ENCODE measurements at places on chromosomes 16 and 17.

- DNase-seq, result no peak
Measured at GRCh38 chr16:30354423-30355143, 525 bp downstream of the CD2BP2 start.

- no peak for DNase-seq
Measured at GRCh38 chr16:55487048-55487803, 8.2 kb downstream of the MMP2 start.

DNA sequence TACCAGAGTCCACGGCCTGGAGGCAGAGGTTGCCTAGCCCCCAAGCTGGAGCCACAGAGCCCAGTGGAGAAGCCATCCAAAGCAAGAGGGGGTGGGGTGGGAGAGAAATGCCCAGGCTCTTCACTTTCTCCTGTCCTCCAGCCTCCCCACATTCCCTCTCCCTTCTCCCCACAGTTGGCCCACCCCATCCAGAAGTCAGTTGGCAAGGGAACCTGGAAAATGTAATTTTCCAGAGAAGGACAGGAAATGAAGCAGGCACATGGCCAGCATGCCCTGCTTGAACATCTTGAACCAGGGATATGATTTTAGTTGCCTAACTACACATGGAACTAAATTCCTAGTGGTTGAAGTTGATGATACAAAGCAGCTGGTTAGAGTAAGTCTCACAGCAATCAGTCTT lies 73.3 kb upstream of the IRX6 start:
- no peak for DNase-seq

GRCh38 chr16:89761304-89761922 lies 40.1 kb downstream of the ZNF276 start:
- peak; percentile 44 for DNase-seq

GRCh38 chr16:77761204-77761603 lies 27.2 kb upstream of the VAT1L start:
- DNase-seq, result no peak

DNA sequence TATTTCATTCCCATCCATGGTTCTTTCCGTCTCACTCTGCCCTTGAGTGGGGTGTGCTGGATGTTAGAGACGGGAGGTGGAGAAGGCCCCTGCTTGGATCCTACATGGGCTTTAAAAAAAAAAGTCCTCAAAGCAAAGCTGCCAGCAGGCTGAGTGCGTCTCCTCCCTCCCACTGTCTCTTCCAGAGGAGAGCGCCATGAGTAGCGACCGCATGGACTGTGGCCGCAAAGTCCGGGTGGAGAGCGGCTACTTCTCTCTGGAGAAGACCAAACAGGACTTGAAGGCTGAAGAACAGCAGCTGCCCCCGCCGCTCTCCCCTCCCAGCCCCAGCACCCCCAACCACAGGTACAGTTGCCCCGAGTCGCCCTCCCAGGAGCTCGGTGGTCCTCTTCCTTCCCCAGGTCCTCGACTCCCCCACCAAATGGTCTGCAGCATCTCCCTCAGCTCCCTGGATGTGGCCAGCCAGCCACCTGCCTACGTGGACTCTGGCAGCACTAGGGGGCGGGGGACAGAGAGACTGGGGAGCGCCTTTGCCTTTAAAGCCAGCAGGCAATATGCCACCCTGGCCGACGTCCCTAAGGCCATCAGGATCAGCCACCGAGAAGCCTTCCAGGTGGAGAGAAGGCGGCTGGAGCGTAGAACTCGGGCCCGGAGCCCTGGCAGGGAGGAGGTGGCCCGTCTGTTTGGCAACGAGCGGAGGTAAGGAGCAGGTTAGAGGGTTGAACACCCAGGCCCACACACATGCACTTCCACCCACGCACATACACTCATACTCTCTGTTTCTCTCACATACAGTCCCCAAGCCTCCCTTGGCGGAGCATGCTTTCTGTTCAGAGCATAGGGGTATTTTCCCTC lies 68.2 kb downstream of the PLD6 start:
- no peak for DNase-seq

DNA sequence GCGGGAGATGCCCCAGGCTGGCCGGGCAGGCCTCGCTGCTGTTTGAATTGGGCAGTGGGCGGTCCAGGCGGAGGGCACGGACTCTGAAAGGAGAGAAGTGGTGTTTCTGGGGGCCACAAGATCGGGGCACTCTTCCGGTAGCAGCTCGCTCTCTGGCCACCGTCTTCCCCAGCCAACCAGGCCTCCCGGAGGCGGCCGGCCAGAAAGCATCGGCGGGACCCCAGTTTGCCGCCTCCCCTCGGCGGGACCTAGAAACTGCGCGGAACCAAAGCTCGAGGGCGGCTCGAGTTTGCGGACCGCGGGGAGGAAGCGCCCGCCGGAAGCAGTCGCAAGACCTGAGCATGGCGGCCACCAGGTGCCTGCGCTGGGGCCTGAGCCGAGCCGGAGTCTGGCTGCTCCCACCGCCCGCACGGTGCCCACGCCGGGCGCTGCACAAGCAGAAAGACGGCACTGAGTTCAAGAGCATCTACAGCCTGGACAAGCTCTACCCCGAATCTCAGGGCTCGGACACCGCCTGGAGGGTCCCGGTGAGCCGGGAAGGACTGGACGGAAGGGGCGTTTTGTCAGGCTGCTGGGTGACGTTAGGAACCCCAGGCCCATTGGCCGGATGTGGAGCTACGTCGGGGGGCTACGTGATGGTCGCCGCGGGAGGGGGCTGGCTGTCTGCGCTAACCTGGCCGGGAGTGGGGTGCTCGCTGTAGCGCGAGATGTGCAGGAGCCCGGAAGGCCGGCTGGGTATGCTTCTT lies at the start of gene MRPL58:
Gene MRPL58, plus strand, starts transcription at position 325 of the 746 bp plus-strand sequence. Its CDS starts 17 bp downstream, at position 342.
- peak; percentile 85 for DNase-seq

- no peak for DNase-seq
Measured at GRCh38 chr17:45747911-45748310, 36.2 kb upstream of the CRHR1 start.

GRCh38 chr17:61461967-61462718 lies 9.9 kb downstream of the TBX4 start:
- no peak for DNase-seq

GRCh38 chr17:82909322-82909904 lies 69.6 kb upstream of the ZNF750 start:
- peak; percentile 56 for DNase-seq
